GM12878 (cell line): ENCODE measurements at places on chromosomes 16 and 17.

GRCh38 chr17:1515640-1516387 lies 598 bp downstream of the INPP5K start:
- peak; percentile 70 for DNase-seq

GRCh38 chr17:73569762-73570319 lies 74.4 kb downstream of the SDK2 start:
- no peak for DNase-seq

- DNase-seq: no peak
Observed at GRCh38 chr16:26442321-26442720, 624.4 kb upstream of the C16orf82 start.

DNA sequence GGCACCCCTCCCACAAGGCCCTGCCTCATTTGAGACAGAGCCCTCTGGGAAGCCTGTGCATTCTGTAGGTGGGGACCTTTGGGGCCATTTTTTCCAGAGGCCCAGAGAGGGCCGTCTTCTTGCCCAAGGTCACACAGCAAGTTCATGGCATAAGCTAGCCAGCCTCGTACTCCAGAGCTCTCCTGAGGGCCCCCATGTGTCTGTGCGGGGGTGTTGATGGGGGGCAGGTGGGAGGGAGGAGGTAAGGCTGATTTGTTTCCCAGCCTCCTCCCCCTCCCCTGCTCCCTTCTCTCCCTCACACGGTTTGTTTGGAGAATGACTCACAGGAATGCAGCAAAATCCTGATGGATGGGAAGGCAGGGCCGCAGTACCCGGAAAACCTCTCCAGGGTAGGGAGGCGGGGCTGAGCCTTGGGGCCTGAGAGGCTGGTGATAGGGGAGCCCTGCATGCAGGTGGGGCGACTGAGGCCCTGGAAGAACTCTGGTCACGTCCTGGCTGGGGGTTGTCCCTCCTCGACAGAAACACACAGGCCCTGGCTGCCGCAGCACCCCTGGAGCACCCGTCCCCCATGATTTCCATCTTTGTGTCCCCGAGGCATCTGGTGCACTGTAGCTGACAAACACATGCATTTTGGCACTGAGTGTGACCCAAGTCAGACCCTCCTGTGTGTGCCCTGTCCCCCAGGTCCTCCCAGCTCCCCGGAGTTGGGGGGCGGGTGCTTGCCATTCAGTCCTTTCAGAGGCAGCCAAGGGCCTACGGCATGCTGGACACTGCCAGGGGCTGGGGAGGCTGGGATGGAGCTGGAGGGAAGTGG lies 29.7 kb downstream of the RAI1 start:
- no peak for DNase-seq

- peak; percentile 4 for DNase-seq
Observed at GRCh38 chr17:81018044-81018802, 16.7 kb upstream of the BAIAP2 start.

GRCh38 chr16:87409781-87410180 lies 17.6 kb downstream of the MAP1LC3B start:
- DNase-seq: no peak

DNA sequence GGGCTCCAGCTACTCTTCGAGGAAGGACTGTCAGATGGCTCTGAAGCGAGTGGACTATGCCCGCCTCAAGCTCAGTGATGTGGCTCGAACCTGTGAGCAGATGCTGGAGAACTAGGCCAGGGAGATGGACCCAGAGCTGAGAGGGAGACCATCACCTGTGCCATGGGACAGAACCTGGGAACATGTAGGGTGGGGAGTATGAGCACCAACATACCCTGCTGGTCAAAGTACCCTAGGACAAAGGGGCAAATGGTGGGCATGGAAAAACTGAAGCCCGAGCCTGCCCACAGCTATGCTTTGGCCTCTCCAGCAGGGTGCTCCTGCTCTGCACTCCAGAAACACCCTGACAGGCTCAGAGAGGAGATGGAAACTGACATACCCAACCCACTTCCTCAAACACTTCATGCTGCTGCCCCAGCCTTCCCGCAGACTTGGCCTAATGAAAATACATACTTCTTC lies 1.9 kb downstream of the MED11 start:
- DNase-seq: no peak

DNA sequence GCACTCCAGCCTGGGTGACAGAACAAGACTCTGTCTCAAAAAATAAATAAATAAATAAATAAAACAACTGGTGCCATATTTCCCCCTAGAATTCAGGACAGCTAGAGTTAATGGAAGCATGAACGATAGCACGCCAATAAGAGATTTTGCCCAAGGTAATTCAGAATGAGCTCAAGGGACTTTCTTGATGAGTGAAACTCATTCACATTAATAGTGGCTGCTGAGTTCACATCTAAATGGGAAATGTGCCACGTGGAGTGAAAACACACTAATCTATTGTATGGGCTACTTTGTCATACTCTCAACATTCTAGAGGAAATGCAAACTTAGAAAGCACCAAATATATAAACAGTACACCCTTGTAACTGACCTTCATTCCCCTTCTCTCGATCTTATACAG lies 47.4 kb upstream of the PSMD7 start:
- DNase-seq: no peak

- no peak for DNase-seq
Observed at GRCh38 chr17:7889166-7889955, 772 bp downstream of the CHD3 start.

GRCh38 chr16:13923703-13924298 lies 3.8 kb downstream of the ERCC4 start:
- DNase-seq: peak; percentile 20

DNA sequence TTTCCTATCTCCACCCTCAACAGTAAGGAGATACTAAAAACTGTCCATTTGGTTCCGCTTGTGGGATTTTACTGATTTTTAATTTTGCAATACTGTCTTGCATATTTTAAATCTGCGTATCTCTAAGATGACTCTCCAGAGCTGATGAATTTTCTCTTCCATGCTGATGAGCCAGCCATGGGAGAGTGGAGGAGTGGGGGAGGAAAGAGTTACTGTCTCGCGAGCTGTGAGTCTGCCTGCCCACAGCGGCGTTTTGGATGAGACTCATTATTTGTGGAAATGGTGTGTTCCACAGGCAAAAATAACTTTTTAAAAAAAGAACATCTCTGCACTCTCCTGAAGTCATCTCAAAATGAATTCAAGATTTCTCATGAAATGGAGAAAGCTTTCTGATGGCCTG lies 34.6 kb upstream of the MYOCD start:
- DNase-seq: no peak

GRCh38 chr16:28982949-28983348 lies 1.9 kb upstream of the LAT start:
- no peak for DNase-seq

DNA sequence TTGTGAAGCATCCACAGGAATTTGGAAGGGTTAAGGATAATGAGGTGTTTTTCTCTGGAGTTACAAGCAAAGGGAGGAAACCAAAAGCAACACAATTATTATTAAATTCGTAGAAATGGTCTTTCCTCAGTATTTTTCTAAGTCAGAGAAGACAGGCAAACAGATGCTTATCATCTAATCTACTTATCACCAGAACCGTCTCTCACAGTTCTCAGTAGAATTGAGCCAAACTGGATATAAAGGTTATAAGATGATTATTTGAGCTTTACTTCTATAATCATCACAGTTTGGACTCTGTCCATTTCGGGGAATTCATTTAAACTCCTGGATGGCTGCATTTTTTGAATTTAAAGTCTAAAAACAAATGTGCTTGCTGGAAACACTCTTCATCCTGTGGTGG lies 245.0 kb downstream of the KCNJ2 start:
- no peak for DNase-seq

GRCh38 chr16:16038950-16039349 lies 89.5 kb downstream of the ABCC1 start:
- DNase-seq: no peak

DNA sequence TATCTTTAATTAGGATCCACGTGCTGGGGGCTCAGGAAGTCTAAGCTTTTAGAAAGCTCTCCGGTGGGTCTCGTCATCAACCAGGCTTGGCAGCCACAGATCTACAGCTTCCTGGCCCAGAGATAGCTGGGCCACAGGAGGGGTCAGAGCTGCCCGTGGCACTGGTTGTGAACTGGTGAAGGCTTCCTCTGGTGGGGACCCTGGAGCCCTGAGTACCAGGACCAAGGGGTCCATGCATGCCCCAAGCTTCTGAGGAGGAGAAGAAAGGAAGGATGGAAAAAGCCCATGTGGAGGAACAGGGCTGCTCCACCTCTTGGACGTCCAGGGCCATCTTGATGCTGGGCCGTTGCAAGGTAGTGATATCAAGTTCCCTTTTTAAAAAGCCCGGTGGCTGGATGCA lies 13.3 kb downstream of the RMI2 start:
- DNase-seq: no peak

- DNase-seq: no peak
Observed at GRCh38 chr16:28326881-28327610, 34.7 kb downstream of the SBK1 start.

DNA sequence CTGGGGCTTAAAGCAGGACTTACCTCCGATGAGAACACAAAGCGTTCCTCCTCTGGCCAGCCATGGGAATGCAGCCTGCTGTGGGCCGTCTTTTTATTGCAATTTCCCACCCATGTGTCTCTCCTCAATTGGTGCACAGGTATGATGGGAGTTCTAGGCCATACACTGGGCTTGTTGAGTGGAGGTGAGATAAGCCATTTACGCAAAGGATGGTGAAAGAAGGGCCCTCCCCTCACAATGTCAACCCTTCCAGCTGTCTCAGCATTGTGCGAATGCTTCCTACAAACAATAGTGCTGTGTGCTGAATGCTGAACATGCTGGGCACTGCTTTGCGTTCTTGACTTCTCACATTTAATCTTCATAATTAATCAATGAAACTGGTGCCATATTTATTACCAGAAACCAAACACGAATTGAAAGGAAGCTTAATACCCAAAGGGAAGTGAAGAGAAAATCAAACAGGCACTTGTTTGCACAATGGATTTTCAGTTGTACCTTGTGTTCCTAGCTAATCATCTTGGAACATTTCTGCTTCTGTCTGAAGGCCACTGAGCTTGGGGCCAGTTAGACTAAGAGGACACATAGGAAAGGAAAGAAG lies at the start of gene GP2:
GP2 (minus strand) TSS at position 70 of the 598 bp plus-strand sequence. CDS start 1,082 bp downstream, outside the sequence.
- DNase-seq: no peak

GRCh38 chr16:48613061-48613957 lies 3.3 kb upstream of the N4BP1 start:
- DNase-seq: no peak

DNA sequence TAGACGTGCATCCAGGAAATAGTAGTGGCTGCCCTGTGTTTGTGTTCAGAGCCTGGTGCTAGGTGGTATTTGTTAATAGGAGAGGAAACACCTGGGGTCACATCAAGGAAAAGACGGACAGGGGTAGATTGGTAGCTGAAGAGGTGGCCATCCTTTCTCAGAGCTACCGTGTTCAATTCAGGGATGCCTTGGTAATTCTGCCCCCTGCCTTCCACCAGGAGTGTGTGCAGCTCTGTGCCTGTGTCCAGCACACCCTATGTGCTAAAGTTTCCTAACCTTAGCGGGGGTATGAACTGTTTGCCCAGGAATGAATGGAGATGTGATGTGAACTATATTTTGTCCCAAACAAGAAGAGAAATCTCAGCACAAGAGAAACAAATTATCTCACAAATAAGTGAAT lies 174.1 kb upstream of the MPHOSPH6 start:
- DNase-seq: no peak

- DNase-seq: no peak
Observed at GRCh38 chr16:17038415-17038814, 432.3 kb downstream of the XYLT1 start.

DNA sequence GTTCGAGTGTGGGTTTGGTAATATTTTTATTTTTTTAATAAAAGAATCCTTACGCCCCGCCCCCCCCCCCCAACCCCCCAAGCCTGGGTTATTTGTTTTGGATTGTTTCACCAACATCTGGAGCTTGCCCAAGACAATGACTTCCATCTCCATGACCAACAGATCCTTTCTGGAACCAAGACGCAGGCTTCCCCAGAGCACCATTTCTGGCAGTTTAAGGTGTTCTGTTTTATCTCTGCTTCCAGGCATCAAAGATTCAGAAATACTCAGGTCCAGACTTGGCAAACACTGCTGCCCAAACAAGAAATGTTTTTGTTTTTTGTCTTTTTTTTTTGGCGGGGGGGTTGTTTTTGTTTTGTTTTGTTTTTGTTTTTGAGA lies 56.1 kb downstream of the PLXDC1 start:
- no peak for DNase-seq

- no peak for DNase-seq
Observed at GRCh38 chr16:70258065-70258464, 6.3 kb upstream of the EXOSC6 start.

DNA sequence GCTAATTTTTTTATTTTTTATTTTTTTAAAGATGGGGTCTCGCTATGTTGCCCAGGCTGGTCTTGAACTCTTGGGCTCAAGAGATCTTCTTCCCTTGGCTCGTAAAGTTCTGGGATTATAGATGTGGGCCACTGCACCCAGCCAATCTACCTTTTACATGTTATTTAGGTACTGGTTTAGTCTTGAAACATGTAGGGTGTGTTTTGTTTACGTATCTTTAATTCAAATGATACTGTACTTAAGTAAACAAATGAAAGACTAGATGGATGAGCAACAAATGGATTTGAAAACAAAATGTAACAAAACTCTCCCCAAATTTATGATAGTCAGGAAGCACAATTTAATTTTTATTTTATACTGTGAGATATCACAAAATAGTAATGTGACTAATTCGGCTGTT lies 207.7 kb downstream of the LGALS9B start:
- DNase-seq: no peak

- DNase-seq: no peak
Observed at GRCh38 chr16:87541147-87541871, 48.5 kb upstream of the ZCCHC14 start.

GRCh38 chr17:64448665-64449512 lies at the start of gene MILR1:
TSS of gene MILR1 (plus strand) at chr17:64449115. CDS start at chr17:64449169, 54 bp downstream.
- DNase-seq: peak; percentile 77

- DNase-seq: no peak
Observed at GRCh38 chr17:34319039-34319483, at the start of gene CCL8. TSS of gene CCL8 (plus strand) at chr17:34319435. CDS start at chr17:34319502, 67 bp downstream.

- no peak for DNase-seq
Observed at GRCh38 chr17:43714465-43715149, 44.0 kb downstream of the SOST start.

DNA sequence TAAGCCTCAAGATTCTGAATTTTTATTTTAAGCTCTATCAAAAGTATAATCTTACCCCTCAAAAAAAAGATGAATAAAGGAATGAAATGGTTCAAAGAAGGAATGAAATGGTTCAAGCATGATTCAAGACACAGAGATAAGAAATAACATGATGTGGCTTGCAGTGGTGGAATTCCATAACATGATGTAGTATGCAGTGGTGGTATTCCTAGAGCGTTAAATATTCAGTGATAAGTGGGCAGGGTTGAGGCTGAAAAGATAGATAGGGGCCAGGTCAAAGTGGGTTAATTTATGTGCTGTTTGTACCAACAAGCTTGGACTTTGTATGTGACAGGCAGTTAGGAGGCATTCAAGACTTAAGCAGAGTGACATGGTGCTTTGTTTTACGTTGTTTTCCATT lies 29.6 kb downstream of the TNRC6A start:
- no peak for DNase-seq

DNA sequence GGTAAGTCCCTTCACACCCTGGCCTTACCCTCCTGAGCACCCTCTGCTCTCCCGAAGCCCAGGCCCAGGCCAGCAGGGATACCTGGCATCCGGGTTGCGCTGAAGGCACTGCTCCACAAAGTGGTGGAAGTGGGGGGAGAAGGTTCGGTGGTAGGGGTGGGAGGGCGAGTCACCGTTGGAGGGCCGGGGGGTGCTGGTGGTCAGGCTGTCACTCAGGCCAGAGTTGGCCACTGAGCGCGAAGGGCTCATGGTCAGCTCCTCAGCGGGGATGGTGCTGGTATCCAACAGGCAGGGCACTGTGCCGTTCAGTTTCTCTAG lies 4.3 kb upstream of the LIMD2 start:
- DNase-seq: no peak

- DNase-seq: no peak
Observed at GRCh38 chr16:86076606-86077005, 177.6 kb downstream of the IRF8 start.

- no peak for DNase-seq
Observed at GRCh38 chr16:79329166-79329521, 271.4 kb downstream of the MAF start.
